Stimulated activated CD8-positive, alpha-beta memory T cell treated with anti-CD3 and anti-CD28 coated beads, Interleukin-7, amount 100 ng/mL, for 48 hours (primary cell): ENCODE measurements at places on chromosomes 11 and 22.

DNA sequence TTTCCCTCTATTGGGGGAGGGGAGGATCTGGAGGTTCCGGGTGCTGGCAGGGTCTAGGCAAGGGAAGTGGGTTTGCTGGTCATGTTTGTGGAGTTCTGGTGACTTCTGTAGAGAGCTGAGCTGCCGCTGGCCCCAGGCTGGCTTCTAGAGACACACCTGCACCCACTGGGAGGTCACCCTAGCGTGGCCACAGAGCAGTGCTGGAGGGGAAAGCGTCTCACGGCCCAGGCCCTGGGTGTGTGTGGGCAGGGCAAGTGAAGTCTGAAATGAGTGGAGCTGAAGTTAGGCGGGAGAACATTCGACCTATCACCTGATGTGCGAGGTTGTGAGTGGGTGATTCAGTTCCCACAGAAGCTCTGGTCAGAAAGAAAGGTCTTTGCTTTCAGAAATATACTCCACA is 27.9 kb downstream of the SMIM38 start:
- no peak for DNase-seq

DNA sequence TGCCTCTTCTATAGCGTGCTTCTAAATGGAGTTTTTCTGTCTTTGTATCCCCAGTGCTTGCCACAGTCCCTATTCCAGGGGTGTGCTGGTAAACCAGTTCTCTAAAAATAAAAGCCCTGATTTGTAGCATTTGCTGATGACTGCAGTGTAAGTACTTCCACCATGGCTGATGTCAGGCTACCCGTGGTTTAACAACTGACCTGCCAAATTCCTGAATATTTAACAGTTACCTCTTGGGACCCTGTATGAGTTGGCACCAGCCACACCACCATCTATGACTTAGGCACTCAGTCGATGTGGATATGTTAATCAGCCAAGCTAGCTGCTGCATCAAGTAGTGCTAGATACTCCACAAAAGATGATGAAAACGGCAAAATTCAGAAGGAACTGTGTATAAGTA is 94.0 kb upstream of the MTNR1B start:
- DNase-seq = no peak

GRCh38 chr11:87307101-87307500 is 269.4 kb downstream of the TMEM135 start:
- DNase-seq = no peak

DNA sequence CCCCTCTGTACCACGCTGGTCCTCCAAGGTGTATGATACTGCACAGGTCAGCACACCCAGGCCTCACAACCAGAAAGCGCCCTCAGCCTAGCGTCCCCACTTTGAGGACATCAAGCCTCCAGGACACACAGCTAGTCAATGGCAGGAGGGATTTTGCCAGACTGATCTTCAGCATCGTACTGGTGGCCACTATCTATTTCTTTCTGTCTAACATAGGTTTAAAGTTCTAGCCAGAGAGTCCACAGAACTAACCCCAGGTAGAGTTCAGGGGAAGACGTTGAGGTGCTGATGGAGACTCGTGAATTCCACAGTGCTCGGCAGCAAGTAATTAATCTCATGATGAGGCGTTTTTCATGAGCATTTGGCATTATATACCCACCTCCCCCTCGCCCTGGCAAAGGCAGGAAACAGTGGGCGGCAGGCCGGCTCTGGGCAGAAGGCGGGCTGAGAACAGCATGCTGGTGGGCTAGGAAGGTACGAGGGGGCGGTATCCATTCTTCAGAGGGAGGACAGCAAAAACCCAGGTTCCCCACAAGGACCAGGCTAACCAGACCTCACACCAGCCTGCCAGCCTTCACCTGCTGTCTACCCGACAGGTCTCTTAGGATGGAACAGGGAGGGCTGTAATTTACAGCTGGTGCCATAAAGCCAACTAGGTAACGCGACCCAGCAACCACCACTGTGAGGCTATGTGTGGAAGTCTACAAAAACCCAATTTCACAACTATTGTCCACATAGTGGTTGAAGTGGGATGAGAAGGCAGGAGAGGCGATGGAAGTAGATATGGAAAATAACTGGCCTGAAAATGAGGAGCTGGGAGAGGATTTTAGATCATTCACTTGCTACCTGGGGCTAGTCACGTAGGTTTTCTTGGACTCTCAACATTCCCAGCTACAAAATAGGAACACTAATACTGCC is 18.5 kb downstream of the MYH9 start:
- no peak for DNase-seq

GRCh38 chr11:64967375-64967774 is 4.5 kb downstream of the MAJIN start:
- no peak for DNase-seq

GRCh38 chr11:69319255-69320106 is 25.5 kb downstream of the MYEOV start:
- DNase-seq = no peak

GRCh38 chr11:8810540-8811301 is 100.3 kb upstream of the AKIP1 start:
- no peak for DNase-seq

DNA sequence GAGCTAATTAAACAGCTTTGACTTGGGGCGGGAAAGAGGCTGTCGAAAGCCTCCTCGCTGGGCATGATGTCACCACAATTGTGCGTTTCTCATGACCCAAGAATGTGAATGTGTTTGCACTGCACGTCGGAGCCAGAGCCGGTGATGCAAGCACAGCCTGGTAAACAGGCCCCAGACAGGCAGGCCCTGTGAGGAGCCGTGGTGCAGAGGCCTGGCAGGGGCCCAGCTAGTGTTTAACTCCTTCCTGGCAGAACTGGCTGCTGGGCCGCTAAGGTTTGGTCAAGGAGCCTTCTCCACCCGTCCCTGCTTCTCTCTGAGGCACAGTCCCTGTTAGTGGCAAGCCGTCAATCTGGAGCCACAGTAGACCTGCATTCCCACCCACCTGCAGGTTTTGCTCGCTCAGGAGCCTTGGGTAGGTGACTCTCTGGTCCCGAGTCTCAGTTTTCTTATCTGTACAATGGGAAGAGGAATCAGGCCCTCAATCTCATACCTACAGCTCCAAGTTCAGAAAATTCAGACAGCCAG is 25.4 kb upstream of the SMTN start:
- no peak for DNase-seq

DNA sequence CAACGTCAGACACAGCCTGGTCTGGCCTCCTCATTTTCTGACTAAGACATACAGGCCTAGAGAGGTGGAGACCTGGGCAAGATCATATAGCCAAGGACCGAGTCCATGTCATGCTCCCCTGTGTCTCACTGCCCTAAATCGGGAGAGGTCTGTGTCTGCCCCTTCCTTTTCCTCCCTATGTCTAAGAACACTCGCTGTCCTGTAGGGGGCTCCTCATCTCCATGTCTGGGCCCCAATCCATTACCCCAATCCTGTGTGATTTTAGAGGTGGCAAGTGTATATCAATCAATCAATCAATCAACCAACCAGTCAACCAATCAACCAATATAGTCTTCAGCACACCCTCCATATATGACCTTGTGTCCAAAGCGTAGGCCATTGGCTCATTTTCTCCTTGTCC is 125.7 kb downstream of the KIRREL3 start:
- no peak for DNase-seq

GRCh38 chr22:46776876-46777608 is 14.6 kb downstream of the TBC1D22A start:
- DNase-seq = no peak
